ENCODE measurements at places on chromosomes 6 and 20. TPM values are rescaled to one million over a fixed set of nuclear protein-coding genes. Genes with fewer than 3 reads are reported as not detected.

Gene SNAP25
- 4.8 TPM for total RNA-seq

DNA sequence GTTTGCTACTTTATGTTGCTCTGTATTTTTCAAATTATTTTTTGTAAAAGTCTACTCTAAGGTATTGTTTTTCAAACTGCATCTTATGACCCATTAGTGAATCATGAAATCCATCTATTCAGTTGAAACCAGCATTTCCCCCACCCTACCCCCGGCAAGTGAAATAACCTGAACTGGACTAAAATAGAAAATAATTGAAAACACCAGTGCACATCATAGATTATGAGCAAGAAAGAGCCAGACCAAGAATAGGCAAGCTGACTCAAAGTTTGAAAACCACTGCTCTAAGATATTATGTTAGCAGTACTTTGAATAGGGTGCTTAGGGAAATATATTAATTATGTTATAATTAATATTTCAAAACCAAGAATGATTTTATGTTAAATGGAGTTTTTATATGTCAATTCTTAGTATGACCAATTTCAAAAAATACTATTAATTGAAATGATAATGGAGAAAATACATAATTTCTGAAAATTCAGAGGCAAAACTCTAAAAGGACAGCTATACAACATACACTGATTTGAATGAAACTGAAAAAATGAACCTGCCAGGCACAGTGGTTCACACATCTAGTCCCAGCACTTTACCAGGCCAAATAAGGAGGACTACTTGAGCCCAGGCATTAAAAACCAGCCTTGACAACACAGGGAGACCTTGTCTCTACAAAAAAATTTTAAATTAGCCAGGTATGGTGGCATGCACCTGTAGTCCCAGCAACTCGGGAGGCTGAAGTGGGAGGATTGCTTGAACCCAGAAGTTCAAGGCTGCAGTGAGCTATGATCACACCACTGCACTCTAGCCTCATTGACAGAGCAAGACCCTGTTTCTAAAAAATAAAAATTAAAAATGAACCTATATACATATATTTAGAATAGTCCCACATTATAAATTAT is 112.0 kb downstream of the CDK19 start:
- no peak for DNase-seq

- no peak for DNase-seq
Measured at GRCh38 chr20:44910690-44911262, 916 bp downstream of the PABPC1L start.

DNA sequence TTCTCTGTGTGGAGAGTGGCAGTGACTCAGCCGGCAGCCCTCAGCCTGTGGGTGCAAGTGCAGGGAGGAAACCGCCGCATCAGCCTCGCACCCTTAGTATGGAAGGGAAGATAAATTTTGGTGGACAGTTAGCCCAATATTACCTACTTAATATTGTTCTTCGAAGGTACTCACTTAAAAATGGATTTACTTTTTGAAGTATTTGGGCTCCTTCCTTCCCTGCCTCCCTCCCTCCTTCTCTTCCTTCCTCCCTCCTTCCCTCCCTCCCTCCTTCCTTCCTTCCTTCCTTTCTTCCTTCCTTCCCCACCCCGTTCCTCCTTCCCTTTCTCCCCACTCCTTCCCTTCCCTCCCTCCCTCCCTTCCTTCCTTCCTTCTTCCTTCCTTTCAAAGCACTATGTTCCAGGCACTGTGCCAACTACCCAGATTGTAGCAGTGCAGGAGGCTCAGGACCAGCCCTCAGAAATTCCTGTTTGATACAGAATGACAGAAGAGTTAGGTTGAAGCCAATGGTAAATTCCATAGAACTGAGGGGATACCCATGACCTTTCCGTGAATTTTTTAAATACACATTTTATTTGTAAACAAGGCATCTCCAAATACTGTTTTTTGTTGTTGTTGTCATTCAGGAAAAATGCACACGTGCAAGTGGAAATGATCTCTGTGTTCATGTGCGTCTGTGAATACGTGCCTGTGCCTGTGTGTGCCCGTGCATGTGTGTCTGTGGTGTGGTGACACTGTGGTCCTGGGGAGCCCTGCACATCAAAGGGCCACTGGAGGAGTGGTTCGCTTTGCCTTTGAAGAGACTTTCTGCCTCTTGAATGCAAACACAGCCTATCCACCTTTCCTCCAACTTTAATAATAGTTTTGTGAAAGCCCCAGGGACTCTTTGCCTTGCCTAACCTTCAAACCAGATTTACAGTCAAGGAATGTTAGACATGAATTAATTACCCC is 141.7 kb downstream of the EDN3 start:
- DNase-seq: no peak

- DNase-seq: no peak
Measured at GRCh38 chr6:53301801-53302537, 46.8 kb downstream of the ELOVL5 start.

- no peak for DNase-seq
Measured at GRCh38 chr6:2127484-2127911, 117.9 kb downstream of the GMDS start.

DNA sequence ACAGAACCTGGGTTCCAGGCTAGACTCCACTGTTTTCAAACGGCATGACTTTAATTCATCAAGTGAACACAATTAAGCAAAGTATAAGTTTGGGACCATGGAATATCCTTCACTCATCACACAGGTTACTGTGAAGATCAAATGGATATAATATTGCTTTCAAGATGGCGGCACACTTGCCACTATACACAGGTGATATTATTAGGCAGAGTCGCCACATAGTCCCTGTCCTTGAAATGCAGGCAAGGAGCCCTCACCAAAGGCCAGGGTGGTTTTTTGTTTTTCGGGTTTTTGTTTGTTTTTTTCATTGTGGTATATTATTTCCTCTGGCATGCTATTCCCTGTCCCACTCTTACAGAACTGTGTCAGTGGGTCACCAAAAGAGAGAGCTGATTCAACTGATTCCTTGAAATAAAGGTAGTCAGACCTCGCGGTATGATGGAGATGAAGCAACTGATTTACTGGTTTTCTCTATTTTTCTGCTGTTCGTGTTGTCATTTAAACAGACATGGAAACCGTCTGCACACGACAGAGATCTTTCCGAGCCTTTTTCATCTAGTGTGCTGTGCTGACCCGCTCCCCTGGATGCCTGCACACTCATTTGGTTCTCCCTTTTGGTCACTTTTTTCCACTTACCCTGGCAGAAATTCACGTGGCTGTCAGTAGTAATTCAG is 29.7 kb downstream of the MYB start:
- no peak for DNase-seq

DNA sequence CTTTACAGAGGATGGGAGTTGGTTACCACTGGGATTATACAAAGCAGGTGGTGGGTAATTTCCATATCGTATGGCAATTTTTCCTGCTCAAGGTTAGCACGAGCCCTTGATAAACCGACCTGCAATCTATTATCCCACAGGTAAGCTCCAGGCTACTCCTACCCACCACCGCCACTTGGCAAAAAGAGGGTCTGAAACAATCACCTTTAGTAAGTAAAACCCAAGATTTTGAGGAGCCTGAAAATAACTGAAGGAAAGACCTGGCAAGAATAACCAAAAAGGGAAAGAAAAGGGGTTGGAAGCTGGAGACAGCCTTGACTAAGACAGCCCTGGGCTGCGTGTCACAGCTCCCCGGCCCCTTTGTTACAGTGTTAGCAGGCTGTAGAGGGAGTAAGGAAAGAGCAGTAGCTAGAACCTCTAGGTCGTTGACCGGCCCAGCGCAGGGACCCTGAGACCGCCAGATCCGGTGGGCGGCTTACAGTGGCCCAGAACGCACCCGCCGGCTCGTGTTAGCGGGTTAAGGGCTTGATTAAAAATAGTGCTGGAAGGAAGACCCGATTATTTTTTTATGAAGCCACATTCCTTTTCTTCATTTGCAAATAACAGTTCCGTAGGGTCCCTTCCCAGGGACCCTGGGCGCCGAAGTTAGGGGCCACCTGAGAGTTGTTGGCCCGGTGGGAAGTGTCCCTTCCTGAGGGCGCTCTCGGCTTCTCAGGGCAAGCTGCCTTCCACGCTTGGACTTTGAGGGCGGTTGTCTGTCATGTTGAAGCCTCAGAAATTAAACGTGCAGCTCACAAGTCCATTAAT is 30.5 kb downstream of the TFAP2B start:
- no peak for DNase-seq

Gene FNDC11
- total RNA-seq: not detected

Gene MAP7
- total RNA-seq: 2.2 TPM

- DNase-seq: no peak
Measured at GRCh38 chr6:25930532-25931410, at the start of gene SLC17A2. SLC17A2 (minus strand) TSS chr6:25930691; CDS start chr6:25925796, 4,895 bp downstream.

Data from omental fat pad (tissue), 4 donors.